Hindlimb muscle (tissue), 1 donor: ENCODE measurements at places on chromosomes 7 and 10.

GRCh38 chr7:33452805-33453502 lies 323.6 kb downstream of the BBS9 start:
- DNase-seq, result no peak

DNA sequence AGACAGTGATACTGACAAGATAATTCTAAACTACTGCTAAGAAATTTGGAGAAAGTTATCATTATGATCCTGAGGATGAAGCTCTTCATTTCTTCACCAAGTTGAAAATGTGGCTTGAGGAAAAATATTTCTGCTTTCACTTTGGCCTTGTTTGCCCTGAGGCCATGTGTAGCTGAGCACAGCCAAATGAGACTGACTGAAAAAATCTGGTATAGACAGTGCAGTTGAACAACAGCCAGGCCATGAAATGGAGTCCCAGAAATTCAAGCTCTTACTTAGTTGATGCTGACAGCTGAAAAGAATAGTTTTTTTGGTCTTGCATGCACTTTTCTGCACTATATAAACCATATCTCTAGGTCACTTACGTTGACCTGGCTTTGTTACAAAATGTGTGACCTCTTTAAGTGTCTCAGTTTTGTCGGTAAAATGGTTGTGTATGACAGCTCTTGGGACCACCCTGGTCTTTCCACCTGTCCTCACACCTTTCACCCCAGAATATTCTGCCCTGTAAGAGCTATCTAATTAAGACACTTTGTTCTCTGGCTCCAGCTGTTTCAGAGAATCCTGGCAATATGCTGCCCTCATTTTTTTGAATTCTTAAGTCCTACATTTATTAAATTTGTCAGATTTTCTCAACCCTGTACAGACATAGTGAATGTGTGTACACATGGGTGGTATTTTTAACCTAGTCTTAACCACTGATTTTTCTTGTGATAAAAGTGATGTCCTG lies 91.3 kb downstream of the CD36 start:
- peak; percentile 82 for DNase-seq

GRCh38 chr7:94409200-94409948 lies 14.7 kb downstream of the COL1A2 start:
- no peak for DNase-seq

- DNase-seq, result no peak
Observed at GRCh38 chr7:41005374-41005901, 697.5 kb downstream of the INHBA start.

GRCh38 chr7:54796150-54796549 lies 37.1 kb upstream of the SEC61G start:
- no peak for DNase-seq

DNA sequence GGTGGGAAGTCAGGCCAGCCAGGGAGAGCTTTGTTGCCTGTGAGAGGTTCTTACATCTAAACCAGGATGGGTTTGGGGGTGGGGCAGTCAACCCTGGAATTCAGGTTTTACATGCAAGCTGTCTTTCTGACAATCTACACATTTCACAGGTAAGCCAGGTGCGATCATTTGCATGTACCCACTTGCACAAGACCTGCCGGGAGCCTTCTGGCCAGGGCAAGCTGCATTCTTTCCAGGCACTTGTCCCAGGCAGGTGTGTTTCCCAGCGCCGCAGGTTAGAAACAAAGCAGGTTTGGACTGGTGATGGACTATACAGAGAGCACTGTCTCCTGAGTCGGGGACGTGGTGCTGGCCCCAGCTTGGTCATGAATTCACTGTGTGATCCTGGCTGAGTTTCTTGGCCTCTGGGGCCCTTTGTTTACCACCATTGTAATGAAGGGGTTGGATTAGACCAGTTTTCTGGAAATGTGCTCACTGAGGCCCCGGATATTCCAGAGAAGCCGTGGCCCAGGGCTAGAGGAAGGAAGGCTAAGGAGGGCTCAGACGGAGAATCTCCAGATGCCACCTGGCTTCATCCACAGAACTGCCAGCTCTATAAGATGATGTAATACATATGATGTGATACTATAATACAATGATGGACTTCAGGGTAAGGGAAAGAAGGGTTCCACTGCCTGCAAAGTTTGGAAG lies 205.2 kb upstream of the SVIL start:
- no peak for DNase-seq

DNA sequence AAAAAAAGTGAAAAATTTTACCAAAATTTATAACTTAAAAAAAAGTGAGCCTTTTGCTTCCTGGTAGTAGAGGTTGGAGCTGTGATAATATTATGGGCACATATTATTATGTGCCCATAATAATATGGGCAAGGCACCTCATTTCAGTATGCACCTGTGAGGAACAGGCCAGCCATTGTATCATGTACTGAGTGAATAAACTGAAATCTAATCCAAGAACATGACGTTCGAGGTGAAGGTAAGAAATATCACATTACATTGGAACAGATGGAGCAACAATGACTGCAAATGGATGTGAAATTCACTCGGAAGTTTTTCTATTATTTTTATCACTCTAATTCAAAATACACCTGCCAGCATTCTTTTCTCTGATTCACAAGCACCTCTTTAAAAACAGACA lies 216.0 kb downstream of the KLF6 start:
- DNase-seq, result no peak

- no peak for DNase-seq
Observed at GRCh38 chr10:43047288-43047970, 29.4 kb upstream of the RET start.

GRCh38 chr7:30824821-30825720 lies 53.9 kb downstream of the MINDY4 start:
- DNase-seq, result no peak

GRCh38 chr7:106092204-106092603 lies 19.9 kb downstream of the SYPL1 start:
- no peak for DNase-seq

DNA sequence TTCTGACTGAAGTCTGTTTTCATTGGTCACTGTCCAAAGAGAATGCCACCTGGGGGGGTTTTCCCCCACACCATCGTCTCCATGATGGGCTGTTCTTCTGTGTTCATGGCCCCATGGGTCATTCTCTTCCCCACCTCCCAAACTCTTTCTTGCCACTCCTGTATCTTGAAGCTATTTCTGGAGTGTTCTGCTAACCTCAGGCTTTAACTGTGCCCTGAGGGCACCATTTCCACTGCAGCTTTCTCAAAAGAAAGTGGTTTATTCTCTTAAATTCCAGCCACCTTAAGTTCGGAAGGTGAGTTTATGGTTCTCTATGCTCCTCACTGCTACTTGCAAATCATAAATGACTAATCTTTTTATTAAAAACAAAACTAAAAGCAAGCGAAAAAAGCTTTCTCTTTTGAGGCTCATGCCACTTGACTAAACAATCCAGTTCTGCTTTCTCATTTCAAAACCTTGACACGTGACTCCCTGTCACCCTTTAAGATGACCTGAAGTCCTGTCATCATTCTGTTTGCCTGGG lies 7.4 kb upstream of the APBB1IP start:
- no peak for DNase-seq

DNA sequence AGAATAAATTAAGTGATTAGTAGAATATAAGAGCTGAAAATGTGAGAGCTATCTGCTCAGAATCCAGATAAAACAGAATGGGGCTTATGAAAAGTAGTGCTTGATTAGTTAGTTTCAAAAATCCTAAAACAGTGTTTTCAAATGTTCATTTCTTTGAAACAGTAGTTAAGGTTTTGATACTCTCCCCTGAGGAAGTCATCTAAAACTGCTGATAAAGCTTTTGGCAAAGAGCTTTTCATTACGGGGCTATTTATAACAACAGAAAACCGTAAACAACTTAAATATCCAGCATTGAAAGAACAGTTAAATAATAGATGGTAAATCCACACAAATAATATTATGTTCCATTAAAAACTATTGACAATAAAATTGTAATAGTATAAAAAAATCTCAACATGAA lies 77.5 kb downstream of the NPSR1 start:
- no peak for DNase-seq

DNA sequence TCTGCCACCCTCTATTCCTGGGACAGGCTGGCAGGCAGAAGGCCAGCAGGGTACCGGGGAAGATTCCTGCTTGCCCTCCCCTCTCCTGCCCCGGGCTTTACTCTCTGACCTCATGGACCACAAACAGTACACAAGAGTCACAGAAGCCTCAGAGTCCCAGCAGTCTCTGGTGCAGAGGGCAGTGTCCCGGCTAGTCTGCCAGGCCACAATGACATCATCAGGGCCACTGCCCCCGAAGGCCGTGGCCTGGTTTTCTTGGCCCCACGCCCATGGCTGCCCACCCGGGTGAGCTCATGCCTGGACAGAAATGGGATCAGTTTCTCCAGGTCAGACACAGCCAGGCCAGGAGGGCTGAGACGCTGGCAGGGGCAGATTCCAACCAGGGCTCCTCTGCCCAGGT lies 91.9 kb downstream of the MYL10 start:
- no peak for DNase-seq

DNA sequence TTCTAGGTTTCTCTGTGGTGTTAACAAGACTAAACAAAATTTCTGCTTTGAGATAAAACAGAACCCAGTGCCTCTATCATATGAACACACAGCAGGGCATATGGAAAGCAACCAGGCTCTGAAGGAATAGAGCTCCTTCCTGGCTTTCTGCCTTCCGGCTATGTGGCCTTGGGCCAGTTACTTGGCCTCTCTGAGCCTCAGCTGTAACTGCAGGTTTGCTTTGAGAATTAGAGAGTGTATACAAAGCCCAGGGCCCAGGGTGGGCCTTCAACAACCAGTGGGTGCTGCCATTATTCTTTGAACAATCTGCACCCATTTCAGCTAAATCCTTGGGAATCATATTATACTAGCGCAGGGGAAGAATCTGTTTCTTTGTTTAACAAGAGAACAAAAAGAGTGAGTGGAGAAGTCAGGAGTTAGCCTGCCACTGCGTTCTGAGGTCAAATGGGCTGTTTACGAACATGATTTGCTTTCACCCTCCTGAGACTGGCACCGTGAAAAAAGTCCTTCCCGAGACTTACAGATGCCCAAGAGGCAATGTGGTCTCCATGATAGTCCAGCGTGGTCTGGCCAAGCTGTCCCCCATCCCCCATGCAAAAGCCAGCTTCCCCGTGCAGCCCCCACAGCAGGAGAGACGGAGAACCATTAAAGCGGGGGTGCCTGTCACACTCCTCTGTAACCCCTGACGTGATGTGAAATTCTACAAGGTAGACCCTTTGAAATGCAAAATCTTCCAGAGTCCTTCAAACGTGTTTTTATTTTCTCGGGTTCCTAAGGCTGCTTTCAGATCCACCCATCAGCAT lies 4.9 kb downstream of the FAM53B start:
- no peak for DNase-seq

DNA sequence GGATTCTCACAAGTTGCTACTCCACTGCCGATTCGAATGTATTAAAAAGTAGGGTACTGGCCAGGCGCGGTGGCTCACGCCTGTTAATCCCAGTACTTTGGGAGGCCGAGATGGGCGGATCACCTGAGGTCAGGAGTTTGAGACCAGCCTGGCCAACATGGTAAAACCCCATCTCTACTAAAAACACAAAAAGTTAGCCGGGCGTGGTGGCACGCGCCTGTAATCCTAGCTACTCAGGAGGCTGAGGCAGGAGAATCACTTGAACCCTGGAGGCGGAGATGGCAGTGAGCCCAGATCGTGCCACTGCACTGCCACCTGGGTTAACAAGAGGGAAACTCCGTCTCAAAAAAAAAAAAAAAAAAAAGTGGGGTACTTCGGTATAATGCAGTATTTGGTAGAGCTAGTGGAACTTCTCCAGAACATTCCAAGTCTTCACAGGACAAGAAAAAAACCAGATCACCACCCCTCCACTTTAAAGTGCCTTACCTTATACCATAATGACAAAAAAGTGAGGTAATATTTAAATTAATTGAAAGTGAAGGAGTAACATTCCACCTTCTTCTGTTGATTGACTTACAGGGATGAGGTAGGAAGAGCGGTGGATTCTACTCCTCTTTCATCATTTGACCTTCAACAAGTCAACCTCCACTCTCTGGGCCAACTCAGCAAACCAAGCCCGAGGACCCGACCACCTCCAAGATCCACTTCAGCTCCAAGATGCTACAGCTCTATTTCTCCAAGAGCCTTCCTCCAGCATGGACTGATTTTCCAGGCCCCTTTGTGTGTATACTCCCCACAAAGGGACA lies 2.0 kb downstream of the BAZ1B start:
- DNase-seq, result no peak

- DNase-seq, result no peak
Observed at GRCh38 chr7:98240961-98241673, 10.9 kb downstream of the TECPR1 start.

DNA sequence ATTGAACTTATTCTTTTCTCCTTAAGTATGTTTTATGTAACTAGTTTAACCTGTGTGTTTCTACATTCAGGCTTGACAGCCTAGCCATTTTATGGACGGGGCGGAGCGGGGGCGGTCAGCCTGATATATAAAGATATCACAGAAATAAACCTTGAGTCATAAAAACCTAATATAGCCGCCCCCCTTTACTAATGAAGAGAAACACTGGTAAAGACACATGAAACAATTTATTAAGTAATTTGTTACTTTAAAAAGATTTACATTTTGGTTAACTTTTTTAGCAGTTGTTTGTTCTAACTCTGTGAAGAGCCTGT lies 84.0 kb downstream of the MAPK8 start:
- no peak for DNase-seq

DNA sequence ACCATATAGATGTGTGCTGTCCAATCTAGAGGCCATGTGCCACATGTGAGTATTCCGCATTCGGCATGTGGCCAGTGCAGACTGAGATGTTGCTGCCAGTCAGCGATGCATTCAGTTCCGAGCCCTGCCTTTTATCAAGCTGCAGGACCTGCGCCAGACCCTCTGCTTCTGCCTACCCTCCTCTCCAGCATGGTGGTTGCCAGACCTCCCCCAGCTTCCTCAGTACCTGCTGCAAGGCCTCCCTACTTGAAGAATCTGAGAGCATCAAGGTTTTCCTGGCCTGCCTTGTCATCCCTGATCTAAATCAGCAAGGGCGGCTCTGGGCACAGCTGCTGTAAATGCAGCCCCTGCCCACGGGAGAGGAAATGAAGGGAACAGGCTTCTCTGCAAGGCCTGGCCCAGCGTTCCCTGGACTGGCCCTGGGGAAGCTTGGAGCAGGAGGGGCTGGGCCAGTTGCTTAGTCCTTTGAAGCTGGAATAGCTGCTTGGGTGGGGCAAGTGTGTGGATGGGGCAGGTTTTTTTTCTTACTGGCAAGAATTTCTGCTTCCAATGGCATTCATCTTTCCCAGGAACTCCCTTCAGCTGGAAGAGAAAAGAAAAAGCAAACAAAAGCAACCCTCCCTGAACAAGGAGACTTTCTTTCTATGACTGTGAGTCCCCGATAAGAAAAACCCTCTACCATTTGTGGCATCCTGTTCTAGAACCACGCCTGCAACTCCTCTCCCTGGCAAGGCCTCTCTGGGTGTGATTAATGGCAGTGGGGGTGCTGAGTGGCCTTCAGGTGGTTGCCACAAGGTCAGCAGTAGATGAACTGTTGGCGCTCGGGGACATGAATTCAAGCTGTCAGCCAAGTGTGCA lies 93.0 kb downstream of the NHLRC2 start:
- no peak for DNase-seq

GRCh38 chr10:114609518-114610426 lies 48.3 kb downstream of the ABLIM1 start:
- DNase-seq, result no peak

DNA sequence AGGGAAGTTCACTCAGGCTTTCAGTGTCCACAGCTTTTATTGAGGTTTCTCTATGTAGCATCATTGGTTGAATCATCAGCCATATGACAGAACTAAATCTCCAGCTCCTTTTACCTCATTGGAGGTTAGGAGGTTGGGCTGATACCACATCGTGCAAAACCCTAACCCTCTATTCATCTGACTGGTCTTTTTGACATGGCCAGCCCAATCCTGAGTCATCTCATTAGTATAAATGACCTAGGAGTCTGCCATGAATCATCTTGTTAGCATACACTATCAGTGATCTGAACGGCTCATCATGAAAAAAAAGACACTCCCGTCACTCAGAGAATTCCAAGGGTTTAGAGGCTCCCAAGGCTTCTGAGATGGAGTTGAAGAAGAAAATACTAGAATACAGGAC lies 669.8 kb upstream of the POT1 start:
- no peak for DNase-seq
